Neural progenitor cell (in vitro differentiated cells): ENCODE measurements at places on chromosomes 11 and 22.
A peak's percentile ranks its signal among the peaks of the same experiment; 100 is the strongest.

GRCh38 chr11:94800414-94800813 lies 32.3 kb downstream of the AMOTL1 start:
- DNase-seq: no peak

GRCh38 chr11:69841859-69842698 lies 22.9 kb upstream of the FGF3 start:
- DNase-seq: peak; percentile 35

- DNase-seq: no peak
Observed at GRCh38 chr11:820655-821511, 2.2 kb downstream of the PNPLA2 start.

GRCh38 chr11:121890377-121890776 lies 225.6 kb downstream of the BLID start:
- DNase-seq: no peak

GRCh38 chr11:47992959-47993820 lies 12.8 kb downstream of the PTPRJ start:
- no peak for DNase-seq

- DNase-seq: no peak
Observed at GRCh38 chr22:44412136-44412731, 85.8 kb downstream of the RTL6 start.

DNA sequence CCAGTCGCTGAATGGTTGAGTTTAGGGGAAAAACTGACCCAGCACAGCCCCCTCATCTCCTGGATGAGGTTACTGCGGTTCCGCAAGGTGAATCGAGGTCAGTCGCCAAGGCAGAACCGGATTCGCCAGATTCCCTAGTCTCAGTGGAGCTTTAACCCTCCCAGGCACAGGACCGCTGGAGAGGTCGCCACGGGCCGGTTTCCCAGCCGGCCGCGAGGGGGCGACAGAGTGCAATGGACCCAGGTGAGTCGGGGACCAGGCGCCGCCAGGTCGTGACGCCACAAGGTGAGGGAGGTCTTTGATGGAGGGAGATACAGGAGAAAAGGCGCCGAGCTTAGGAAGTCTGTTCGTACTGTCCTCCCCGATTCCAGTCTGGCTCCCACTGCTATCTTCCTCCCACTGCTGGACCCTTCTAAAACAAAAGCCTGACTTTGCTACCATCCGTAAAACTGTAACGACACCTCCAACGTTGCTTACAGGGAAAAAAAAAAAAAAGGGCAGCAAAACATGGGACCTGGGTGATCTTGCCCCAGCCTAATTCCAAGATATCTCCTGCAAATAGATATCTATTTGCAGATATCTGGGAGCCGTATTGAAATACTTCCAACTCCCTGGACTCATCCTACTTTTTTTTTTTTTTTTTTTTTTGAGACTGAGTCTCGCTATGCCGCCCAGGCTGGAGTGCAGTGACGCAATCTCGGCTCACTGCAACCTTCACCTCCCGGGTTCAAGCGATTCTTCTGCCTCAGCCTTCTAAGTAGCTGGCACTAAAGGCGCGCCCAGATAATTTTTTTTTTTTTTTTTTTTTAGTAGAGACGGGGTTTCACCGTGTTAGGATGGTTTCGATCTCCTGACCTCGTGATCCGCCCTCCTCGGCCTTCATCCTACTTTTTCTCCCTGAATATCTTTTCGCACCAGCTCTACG lies 1.4 kb upstream of the GGA1 start:
- peak; percentile 88 for DNase-seq

DNA sequence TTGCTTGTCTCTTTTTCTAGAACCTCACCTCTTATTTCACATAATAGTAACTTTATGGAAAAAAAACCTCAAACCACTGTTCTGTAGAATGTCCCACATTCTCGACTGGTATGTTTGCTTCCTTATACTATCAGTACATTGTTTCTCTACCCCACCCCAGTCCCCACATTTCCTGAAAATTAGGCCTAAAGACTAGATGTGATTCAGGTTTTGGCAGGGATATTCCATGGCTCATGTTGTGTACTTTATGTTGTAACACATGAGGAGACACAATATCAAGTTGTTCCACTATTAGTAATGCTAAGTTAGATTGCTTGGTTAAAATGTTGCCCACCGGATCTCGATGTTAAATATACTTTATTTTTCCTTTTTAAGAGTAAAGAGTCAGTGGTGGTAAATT lies 34.7 kb downstream of the DDIAS start:
- DNase-seq: no peak

DNA sequence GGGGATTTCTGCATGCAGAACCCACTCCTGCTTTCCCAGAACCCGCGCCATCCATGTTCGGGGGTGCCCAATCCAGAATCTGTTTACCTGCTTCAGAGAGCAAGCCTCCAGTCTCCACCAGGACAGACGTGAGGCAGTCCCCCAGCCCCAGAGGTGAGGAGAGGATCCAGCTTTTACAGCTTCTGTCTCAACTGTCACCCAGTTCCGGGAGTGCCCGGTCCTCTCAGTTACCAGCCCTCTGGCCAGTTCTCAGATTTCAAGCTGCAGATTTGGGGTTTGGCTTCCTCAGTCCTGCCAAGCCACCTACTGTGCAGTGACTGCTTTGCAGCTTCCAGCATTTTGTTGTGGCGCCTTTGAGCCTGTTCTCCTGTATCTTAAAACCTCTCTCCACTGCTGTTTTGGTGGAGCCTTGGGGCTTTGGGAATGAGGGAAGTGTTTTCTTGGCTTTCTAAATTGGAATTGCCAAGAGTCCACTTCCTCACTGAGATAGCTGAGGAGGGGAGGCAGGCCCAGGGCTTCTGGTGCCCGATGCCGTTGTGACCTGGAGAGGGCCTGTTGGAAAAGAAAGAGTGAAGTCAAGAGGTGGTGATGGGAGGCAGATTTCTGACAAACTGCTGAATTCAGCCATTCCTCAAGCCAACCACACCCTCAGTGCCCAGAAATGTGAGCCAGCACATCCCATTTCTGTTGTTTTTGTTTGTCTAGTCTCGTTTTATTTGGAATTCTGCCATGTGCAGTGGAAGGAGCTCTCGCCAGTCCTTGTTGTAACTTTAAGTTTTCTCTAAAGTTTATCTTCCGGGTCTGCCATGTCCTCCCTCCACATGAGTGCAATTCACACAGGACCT lies 513.4 kb downstream of the TBC1D22A start:
- no peak for DNase-seq

- peak; percentile 90 for DNase-seq
Observed at GRCh38 chr11:67464411-67465188, 4.5 kb downstream of the TMEM134 start.

DNA sequence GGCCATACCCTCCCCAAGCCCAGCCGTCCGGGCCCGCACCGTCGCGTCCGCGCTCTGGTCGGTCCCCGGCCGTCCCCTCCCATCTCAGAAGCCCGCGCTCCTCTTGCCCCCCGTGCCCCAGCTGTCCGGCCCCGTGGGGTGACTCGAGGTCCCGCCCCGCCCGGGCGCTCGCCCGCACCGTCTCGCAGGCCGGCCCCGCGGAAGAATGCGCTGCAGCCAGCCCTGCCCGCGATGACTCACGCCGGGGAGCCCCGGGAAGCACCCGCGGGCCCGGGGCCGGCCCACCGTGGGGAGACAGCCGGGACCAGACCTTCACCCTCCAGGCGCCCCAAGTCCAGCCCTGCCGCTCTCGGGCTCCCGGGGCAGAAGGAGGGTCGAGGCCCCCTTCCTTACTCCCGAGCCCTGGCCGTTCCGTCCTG lies 320 bp upstream of the PHLDA2 start:
- DNase-seq: no peak

DNA sequence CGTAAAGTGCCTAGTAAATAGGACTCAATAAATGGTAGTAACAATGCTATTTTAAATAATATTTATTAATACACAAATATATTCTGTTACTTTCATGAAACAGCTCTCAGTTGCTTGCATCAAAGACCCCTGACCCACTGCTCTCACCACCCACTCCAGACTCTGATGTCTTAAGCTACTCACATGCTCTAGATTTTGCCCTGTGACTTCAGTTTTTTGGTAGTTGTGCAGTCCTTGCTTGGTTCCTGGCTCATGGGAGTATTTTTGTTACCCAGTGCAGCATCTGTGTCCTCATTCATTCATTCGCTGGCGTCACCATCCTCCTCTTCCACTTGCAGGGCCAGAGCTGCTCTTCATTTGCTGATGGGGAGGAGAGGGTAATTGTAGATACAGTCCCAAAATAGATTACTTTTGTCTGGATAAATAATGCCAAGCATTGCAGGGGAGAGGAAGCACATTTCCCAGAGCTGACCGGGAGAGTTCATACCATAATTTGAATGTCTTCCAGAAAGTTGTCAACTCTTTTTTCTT lies 12.7 kb downstream of the MRPL48 start:
- DNase-seq: no peak

GRCh38 chr11:27886857-27887256 lies 186.6 kb upstream of the BDNF start:
- DNase-seq: no peak

DNA sequence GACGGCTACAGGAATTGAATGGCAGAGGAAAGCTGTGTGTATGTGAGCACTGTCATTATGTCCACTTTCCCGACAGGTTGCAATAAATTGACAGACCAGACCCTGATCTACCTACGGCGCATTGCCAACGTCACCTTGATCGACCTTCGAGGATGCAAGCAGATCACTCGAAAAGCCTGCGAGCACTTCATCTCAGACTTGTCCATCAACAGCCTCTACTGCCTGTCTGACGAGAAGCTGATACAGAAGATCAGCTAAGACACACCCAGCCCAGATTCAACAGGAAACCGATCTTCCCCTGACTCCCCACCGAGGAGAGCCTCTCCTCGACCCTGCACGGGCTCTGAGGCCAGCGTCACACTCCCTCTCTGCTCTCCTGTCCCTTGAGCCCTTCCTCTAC lies 11.5 kb upstream of the GRK2 start:
- no peak for DNase-seq

DNA sequence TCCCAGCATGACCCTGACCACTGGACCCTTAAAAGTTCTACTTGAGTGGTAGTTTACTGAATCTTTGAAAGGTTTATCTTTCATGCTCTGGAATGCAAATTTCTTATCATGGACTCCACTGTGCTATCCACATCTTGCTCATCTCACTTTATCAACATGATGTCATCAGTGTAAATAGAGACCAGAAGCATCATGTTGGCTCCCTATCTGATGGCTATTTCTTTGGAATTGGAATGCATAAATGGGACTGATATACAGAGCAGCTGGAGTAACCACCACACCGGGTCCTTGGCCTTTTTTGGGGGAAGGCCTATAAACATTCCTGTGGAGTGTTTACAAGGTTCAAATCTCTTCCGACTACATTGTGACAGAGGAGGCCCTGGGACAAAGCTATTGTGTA lies 74.1 kb upstream of the CEP126 start:
- no peak for DNase-seq

DNA sequence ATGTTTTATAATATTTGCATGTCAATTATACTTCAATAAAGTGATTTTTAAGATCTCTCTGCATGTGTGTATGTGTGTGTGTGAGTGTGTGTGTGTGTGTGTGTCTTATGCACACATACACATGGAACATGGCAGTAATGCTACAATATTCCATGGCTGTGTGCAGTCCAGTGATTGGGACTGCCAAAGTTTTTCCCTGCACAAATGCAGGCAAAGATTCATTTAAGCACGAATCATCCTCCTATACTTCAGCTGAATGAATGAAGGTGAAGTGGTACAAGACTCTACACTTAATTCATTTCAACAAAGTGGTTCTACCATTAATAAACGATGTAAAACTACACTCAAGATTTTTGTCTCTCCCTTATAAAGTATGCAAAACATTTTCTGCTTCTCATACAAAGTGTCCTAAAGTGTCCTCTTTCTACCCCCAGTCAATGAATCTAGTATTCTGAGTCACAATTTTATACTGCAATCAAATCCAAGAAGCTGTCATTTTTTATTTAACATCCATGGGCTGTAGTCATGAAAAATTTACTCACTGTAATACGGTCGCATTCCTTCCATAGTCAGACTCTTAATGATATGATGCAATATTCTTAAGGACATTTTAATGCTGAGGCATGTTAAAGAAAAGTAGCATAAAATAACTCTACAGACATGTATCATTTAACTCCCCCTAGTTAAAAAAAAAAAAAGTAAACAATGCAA lies 132.4 kb downstream of the TTC28 start:
- DNase-seq: no peak

GRCh38 chr11:122572592-122572991 lies 82.9 kb upstream of the UBASH3B start:
- no peak for DNase-seq

DNA sequence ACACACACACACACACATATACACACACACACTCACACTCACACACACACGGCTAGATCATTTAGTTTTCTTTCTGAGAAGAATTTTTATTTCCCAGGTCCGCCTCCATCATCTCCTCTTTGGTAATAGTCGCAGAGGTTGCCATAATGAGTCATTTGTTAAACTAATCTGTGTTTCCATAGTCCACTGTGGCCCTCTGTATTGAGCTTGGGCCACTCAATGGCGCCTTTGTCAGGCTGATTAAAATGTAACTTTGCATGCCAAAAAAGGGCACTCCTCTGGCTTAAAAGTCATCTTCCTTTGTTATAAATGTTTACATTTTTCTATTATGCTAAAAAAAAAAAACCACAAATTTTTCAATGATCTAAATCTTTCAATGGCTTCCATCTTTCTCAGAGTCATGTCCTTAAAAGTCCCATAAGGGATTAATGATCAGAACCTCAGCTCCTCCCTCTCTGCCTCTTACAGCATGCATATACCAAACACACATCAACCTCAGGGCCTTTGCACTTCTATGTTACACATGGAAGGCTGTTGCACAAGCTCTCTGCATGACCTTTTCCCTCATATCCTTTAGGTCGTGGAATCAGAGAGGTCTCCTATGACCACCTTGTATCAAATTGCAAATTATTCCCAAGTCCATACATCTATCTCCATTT lies 35.3 kb downstream of the EHF start:
- no peak for DNase-seq

DNA sequence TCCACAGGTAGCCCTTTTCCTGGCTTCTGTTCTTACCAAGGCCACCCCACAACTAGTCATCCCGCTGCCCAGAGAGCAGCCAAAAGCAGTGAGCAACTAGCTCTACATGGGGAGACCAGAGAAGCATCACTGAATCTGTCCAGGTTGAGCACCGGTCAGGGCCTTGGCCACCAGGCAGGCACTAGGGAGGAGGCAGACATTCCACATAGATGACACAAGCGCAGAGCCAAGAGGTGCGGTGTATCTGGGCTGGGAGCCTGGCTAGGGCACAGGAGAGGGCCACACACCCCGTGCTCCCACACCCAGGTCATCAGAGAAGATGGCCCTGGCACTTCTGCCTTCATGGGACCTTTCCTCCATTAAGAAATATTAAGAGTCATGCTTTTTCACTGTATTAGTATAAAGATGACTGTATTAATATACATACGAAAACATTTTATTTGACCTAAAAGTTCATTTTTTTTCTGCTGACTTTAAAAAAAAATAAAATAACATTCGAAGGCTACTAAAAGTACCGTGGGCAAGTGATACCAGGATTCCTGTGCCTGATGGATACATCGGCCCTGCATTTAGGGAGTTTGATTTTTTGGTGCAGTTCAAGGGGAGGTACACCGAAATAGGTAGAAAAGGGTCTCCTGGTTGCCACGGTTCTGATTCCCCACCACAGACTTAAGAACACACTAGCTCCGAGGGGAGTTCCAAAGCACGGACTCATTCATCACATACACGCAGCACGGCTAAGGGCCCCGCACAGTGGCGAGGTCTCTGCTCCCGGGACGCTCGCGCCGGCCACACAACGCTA lies 1.2 kb downstream of the DGCR2 start:
- DNase-seq: peak; percentile 46
